Epithelial cell of alveolus of lung (primary cell): ENCODE measurements at places on chromosomes 2 and 18. TPM values are rescaled to one million over a fixed set of nuclear protein-coding genes. Genes with fewer than 3 reads are reported as not detected.

The MAPK4 gene
- total RNA-seq: under 0.01 and 0.16 TPM in 2 replicates

The LRP1B gene
- total RNA-seq: 0.13 and 1.2 TPM in 2 replicates

The PTPRN gene
- total RNA-seq: 22.6 and 64.0 TPM in 2 replicates

The ADGRF3 gene
- total RNA-seq: not detected in 2 replicates

The TUBB8B gene
- total RNA-seq: not detected in 2 replicates

The IL1RL2 gene
- total RNA-seq: 0.52 and 0.88 TPM in 2 replicates

The HS1BP3 gene
- total RNA-seq: 23.3 and 36.3 TPM in 2 replicates

The BIRC6 gene
- total RNA-seq: 36.6 and 46.8 TPM in 2 replicates

The GRB14 gene
- 1.3 TPM in 1 of 2 replicates, not detected in the other for total RNA-seq

The PGAP1 gene
- total RNA-seq: 6.3 and 16.4 TPM in 2 replicates

The MGAT5 gene
- total RNA-seq: 21.6 and 29.6 TPM in 2 replicates

The AQP12A gene
- not detected in 2 replicates for total RNA-seq

The FZD7 gene
- 27.0 and 30.3 TPM in 2 replicates for total RNA-seq

The SP100 gene
- 48.7 and 70.9 TPM in 2 replicates for total RNA-seq

The PRSS56 gene
- total RNA-seq: 0.48 TPM in 1 of 2 replicates, not detected in the other

The PKP4 gene
- total RNA-seq: 9.3 and 15.3 TPM in 2 replicates

The SFXN5 gene
- 10.7 and 16.4 TPM in 2 replicates for total RNA-seq

The ALK gene
- not detected in 2 replicates for total RNA-seq

The FAP gene
- 15.5 and 118 TPM in 2 replicates for total RNA-seq

The DSEL gene
- total RNA-seq: 12.2 and 30.4 TPM in 2 replicates

The ARL6IP6 gene
- total RNA-seq: 22.6 and 35.8 TPM in 2 replicates

The PDCD1 gene
- total RNA-seq: not detected in 2 replicates

The SPTBN1 gene
- 106 and 180 TPM in 2 replicates for total RNA-seq

The ACMSD gene
- not detected in 2 replicates for total RNA-seq

The MREG gene
- total RNA-seq: 0.32 and 1.4 TPM in 2 replicates

The HOXD11 gene
- total RNA-seq: not detected in 2 replicates

The ARHGAP25 gene
- 1.4 and 2.2 TPM in 2 replicates for total RNA-seq

The VWA3B gene
- total RNA-seq: not detected in 2 replicates

The UGP2 gene
- total RNA-seq: 85.5 and 146 TPM in 2 replicates

The CD8B gene
- not detected in 2 replicates for total RNA-seq

The FBXO41 gene
- total RNA-seq: 2.5 and 3.0 TPM in 2 replicates

The TRAPPC8 gene
- 17.3 and 20.9 TPM in 2 replicates for total RNA-seq

The VAMP5 gene
- total RNA-seq: 63.6 and 76.9 TPM in 2 replicates
